ENCODE measurements at places on chromosomes 2 and 18. TPM values are rescaled to one million over a fixed set of nuclear protein-coding genes. Genes with fewer than 3 reads are reported as not detected.

Gene GPAT2
- 3.1 TPM for total RNA-seq

- no peak for DNase-seq
Observed at GRCh38 chr2:35443087-35443486, 912.5 kb upstream of the CRIM1 start.

DNA sequence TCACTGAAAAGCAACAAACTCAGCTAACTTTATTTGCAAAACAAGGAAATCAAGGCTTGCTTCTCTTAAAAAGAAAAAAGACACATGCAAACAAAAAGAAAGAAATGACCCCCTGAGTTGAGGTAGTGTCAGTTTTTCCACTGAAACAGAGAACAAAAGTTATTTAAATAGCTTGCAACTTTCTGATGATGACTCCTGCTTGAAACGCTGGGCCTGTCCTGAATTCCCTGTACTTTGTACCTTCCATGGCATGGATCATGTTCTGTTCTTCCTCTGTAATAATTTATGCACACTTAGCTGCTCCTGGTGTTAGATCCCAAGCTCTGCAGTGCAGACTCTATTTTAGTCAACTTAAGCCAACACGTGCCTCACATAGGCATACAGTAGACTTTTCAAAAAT, 84.0 kb downstream of the SKA1 start:
- no peak for DNase-seq

GRCh38 chr2:101871480-101871879, 120.3 kb upstream of the IL1R2 start:
- no peak for DNase-seq

All from HFFc6 (cell line).